ENCODE measurements at places on chromosomes 12 and 14.

- no peak for DNase-seq
These were observed 11.4 kb downstream of the RILPL1 start for GRCh38 chr12:123522164-123522563.

- DNase-seq: no peak
These were observed 50.8 kb downstream of the EID3 start for GRCh38 chr12:104354167-104354867.

- no peak for DNase-seq
These were observed 107.4 kb upstream of the NAV3 start for GRCh38 chr12:77723308-77723707.

DNA sequence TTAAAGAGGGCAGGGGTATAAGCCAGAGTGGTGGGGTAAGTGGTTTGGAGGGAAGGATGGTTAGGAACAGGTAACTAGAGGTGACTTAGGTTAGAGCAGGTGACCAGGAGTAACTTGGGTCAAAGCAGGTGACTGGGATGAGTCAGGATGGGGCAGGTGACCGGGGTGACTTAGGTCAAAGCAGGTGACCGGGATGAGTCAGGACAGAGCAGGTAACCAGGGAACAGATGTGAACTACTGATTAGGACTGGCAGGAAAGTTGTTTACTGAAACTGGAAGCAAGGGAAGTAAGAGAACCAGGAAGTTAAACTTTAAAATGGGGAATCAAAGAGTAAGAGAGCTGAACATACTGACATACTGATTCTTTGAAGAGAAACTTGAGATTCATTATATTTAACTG lies 57.4 kb downstream of the FSCB start:
- no peak for DNase-seq

DNA sequence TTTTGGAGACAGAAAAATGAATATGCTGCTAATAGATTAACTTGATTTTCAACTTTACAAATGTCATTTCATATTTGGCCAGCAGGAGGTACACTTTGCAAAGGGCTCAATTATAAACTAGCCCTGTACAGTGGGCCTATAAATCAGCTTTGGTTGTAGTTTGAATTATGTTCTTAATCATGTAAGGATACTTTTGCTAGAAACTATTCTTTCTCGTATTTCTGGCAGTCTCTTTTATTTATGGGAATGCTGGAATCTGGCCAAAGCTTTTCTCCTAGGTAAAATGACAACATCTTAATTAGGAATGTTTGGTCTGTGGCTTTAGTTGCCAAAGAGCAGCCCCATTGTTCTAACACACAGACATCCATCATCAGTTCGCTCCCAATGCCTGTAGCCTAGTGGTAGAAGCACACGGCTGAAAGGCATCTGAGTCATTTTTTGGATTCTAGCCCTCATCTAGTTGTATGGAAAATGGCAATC lies 1322.3 kb upstream of the SEL1L start:
- DNase-seq: no peak

DNA sequence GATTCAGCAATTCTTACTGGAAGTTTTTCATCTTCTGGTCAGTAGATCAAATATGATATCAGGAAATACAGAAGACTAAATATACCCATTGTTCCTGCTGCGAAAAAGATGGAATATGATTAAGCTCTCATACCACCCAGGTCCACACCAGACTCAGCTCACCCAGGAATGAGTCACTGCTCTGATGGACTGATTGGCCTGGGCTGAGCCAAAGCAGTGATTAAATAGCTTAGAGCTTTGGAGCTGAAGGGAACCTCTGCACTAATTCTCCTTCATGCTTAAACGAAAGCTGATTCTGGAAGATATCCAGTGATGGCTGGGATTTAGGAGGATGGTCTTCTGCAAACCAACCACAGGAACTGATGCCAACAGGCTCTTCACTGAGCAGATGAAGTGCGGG lies 62.0 kb upstream of the SYT1 start:
- no peak for DNase-seq

DNA sequence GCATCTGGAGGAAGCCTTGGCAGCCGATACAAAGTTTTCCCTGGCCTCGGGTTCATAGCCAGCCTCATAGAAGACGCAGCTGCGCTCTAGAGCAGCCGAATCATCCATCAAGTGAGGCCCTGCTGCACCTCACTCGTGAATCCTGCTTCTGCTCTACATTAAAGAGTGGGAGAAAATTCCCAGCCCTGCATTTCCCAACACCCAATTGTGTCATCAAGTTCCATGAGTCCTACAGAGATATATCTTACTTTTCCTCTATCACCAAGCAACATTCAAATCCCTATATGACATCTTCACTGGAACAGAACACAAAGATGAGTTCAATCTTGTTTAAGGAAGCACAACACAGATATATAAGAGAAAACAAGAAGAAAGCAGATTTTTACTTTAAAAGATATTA lies 139.3 kb downstream of the TTC7B start:
- DNase-seq: no peak

DNA sequence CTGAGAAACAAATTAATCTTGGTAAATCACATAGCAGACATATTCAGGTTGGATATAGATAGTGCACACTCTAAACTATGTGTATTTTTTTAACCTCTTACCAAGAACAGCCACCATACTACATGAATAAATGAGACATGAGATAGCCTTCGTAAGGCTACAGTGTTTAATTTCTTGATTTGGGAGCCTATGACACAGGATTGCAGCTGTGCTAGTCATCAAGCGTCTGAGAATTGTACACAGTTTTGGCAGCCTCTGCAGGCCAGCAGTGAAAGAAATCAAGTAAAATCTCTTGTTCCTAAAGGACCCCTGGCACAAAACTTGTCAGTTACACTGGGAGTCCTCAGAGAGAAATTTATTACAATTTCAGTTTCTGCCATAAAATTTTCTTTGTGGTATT lies 236.1 kb downstream of the C12orf50 start:
- DNase-seq: no peak

DNA sequence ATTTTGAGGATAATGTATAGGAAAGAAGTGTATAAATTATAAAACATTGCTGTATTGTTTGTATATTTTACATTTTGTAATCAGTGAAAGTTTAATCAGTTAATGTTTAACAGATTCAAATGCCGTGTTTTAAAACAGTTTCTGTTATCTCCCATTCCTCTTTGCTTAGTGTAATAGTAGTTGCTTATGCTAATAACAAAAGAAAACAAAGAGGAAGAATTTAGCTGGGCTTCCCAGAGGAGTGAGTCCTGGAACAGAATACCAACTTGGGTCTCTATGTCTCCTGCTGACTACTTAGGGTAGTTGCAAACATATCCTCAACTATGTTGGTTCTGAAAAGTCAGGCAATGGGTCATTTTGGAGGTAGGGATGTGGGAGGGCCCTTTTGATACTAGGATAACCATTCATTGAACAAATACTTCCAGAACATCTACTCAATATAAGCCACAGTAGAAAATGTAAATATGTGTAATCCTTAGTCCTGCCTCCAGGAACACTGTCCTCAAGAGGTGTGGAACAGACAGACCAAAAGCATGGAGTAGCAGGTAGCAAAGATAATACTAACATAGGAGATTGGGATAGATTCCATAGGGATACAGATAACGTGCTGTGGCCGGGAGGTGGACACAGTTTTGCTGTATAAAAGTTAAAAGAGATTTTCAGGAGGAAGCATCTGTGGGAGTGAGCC lies 36.1 kb upstream of the EVL start:
- DNase-seq: no peak

DNA sequence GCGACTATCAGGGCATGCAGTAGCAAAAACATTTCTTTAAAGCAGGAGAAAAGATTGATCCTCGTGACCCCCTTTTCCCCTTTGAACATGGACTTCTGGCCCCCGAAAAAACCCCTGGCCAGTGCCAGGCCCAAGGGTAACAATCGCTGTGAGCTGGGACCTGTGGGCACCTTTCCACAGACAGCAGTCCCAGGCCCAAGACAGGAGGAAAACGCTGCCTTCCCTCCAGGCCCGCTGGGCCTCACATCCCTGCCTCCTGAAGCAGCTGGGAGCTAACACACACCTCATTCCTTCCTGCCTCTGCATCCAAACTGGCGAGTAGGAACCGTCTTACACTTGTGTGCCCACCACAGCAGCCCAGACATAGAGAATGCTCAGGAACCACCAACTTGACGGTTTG lies 1.2 kb downstream of the VWF start:
- no peak for DNase-seq

All from stimulated activated CD4-positive, alpha-beta T cell treated with anti-CD3 and anti-CD28 coated beads, Interleukin-1b, Interleukin-23, amount 100 ng/mL, for 48 hours (primary cell).